ENCODE measurements at places on chromosomes 16 and 17. TPM values are rescaled to one million over a fixed set of nuclear protein-coding genes. Genes with fewer than 3 reads are reported as not detected.

DNA sequence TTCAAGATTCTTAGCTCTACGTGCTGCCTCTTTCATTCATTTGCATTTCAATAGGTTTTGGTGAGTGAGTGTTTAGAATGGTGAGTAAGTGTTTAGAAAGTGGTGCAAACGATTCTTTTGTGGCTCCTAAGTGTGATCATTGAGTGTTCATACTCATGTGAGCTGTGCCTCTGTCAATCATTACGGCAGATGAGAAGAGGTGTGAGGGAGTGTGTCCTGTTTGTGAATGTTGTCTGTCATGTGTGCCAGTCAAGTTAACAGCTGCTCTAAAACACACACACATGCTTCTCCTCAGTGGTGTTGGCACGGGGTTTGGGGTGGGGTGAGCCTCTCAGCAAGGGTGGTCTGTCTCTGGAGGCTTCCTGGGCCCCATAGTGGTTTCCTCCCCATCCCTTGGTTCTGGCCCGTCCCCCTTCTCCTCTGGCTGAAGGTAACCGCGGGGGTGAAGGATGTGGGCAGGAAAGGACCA lies 11.4 kb downstream of the MYL4 start:
- peaks cover 5% of the 10 kb centered on the region for H3K27me3 ChIP-seq
- DNase-seq = peak; percentile 20
- H3K36me3 ChIP-seq = no peaks in the 10 kb centered on the region

CFAP97D1 gene
- total RNA-seq = not detected

DNA sequence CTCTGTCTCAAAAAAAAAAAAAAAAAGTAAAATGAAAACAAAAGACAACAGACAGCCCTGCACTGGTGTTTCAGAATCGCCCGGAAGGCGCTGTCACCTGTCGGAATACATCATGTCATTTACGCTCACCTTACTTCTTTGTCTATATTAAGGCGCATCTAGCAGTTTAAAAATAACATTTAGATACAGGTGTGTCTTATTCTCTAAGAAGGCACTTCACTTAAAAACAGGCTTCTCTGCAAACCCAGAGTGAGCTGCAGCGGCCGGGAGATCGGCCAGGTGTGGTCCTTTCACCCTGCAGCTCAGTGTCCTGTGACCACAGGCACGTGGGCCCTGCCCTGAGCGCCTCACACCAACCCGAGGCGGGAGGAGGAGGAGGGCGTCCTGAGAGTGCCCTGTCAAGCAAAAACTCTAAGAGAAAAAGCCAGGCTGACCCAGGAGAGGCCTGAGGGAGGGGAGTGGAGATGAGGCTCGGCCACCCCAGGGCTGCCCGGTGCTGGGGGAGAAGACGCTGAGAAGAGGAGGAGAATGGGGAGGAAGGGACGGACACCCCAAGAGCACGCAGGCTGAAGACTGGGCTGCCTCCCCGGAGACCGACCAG lies 3.3 kb upstream of the LMF1 start:
- no peak overlapping the region for H3K27ac ChIP-seq
- DNase-seq = no peak
- H3K4me3 ChIP-seq = no peak overlapping the region
- no peaks in the 10 kb centered on the region for H3K36me3 ChIP-seq

- DNase-seq = peak; percentile 53
- H3K4me1 ChIP-seq = peaks cover 37% of the 10 kb centered on the region
- H3K27ac ChIP-seq = peak overlapping the region; percentile 73
- no peaks in the 10 kb centered on the region for H3K27me3 ChIP-seq
- H3K4me3 ChIP-seq = peak overlapping the region; percentile 87
- no peaks in the 10 kb centered on the region for H3K36me3 ChIP-seq
Observed at GRCh38 chr17:82497483-82498405, 21.8 kb upstream of the FOXK2 start.

DNA sequence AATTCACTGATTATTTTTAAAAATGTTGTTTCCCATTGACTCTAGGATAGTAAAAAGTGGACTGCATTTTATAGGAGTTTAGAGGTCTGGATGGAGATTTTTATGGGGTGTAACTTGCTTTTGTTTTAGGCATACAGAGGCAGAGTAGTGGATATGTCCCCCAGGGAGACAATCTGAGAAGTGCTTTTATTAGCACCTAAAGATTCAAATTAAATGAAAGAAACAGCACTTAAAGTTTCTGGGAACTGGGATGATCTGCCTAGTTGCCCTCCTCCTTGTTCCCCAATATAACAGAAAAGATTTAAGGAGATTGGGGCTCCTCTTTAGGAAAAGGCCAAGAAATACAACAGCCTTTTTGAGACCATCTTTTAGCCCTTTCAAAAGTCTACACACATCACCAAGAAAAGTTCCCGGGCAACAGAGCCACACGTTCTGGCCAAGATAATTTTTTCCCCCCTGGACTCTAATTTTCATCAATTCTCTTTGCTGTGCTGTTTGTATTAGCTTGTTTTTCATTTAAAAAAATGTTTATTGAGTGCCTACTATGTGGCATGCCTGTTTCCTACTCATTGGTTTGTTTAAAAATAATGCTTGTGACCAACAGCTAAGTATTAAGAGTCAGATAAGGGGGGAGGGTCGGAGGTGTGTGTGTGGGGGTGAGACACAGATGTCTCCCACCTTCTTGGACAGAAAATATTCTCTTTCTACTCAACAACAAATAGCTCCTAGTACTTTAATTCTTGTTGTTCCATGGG lies 2.5 kb upstream of the IGF2BP1 start:
- no peak overlapping the region for H3K27ac ChIP-seq
- H3K4me3 ChIP-seq = peak overlapping the region; percentile 64
- peaks cover 1% of the 10 kb centered on the region for H3K36me3 ChIP-seq
- peaks cover 32% of the 10 kb centered on the region for H3K4me1 ChIP-seq
- DNase-seq = no peak
- H3K27me3 ChIP-seq = peaks cover 83% of the 10 kb centered on the region

- H3K27me3 ChIP-seq = no peaks in the 10 kb centered on the region
- no peak overlapping the region for H3K4me3 ChIP-seq
Observed at GRCh38 chr16:56245197-56245596, 53.9 kb downstream of the GNAO1 start.

DNA sequence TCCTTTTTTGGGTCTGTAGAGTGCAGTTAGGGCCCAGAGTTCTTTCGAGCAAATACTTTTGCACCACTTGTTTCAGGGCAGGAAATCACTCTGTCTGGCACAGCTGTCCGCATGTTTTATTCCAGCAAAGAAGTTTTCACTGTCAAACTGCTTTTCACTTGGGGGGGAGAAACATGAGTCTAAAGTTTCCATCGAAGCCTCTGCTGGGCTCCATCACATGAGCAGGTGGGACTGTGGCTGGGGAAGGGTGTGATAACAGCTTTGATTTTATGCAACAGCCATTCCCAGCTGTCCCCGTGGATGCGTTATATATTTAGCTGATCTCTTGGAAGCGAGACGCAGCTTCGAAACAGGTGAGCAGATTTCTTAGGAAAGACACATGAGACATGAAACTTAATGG lies 288.6 kb downstream of the SNX29 start:
- no peak overlapping the region for H3K27ac ChIP-seq
- H3K27me3 ChIP-seq = no peaks in the 10 kb centered on the region
- no peaks in the 10 kb centered on the region for H3K36me3 ChIP-seq
- H3K4me3 ChIP-seq = no peak overlapping the region

EPN3 gene
- total RNA-seq = not detected

DNA sequence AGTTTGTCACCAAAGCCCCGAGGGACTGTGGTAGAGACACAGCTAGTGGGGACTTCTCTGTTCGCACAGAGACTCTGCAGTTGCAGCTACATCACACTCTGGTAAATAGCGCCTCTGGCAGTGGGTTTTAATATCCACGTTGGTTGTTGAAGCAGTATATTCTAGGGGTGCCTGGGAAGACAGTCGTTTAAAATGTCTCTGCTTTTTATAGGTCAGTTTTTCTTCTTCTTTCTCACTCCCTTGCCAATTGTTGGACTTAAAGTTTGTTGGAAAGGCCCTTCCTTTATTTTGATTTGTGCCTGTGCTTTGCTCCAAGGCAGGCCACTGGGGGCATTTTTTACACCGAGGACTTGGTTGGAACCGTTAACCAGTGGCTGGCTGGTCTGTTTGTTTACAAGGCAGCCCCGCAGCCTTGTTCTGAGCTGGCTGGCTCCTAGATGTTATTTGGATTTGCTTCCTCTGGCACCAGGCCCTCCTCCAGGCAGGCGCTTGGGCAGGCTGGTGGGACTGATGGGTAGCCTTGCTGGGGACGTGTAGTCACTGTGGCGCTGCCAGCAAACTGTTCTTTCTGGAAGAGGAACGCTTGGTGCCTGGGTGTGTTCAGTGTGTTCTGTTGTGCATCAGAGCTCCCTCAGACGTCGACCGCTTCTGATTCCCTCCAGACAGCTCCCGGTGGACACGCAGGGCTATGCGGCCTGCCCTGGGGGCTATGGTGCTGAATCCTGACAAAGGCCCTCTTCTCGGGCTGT lies 218.2 kb upstream of the CHMP6 start:
- no peak for DNase-seq
- H3K36me3 ChIP-seq = peaks cover 14% of the 10 kb centered on the region
- H3K27me3 ChIP-seq = no peaks in the 10 kb centered on the region
- H3K27ac ChIP-seq = no peak overlapping the region
- peak overlapping the region; percentile 86 for H3K4me3 ChIP-seq

DNA sequence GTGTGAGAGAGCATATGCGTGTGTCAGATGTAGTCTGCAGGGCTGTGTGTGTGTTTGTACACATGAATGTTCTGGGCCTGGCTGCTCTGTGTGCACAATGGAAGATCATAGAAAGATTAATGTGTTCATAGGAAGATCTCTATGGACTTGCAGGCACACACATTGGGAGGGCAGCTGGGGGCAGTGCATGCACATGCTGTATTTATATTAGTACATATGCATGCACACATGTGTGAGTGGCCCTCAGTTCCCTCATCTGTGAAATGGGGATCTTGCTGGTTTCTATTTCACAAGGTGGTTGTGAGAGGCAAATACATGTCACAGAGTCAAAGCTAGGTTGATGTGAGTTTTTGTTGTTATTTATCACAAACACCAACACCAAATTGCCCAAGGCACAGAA lies 2.1 kb downstream of the CA7 start:
- no peak overlapping the region for H3K4me3 ChIP-seq
- H3K27ac ChIP-seq = no peak overlapping the region
- H3K36me3 ChIP-seq = no peaks in the 10 kb centered on the region
- peaks cover 49% of the 10 kb centered on the region for H3K27me3 ChIP-seq
- no peak for DNase-seq

CCL8 gene
- not detected for total RNA-seq

DNA sequence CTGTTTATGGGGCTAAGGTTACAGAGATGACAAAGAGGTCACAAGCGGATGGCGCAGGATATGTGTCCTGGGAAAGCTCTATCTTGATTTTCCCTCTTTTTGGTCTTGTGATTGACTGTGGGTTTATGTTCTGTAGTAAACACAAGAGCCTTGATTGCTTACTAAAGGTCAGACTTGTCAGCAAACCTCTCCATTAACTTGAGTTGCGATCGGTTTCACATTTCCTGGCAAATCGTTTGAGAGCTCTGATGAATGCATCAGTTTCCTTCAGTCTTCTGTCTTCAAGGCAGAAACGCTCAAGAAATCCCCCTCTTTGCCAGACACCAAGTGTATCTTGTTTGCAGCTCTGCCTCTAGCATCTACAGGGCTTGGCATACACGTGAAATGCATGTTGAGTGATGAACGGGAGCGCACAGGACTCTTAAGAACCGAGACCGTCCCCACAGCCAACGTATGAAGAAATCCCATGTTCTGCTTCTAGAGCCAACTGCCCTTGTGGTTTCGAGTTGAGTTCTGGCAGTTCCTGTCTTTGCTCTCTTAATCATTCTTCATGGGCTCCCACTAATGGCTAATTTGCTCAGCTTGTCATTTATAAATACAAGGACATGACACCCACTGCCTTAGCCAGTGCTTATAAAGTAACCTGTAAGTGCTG lies 143.3 kb downstream of the PITPNC1 start:
- H3K4me1 ChIP-seq = peaks cover 40% of the 10 kb centered on the region
- no peak for DNase-seq
- no peaks in the 10 kb centered on the region for H3K27me3 ChIP-seq

SSTR5 gene
- not detected for total RNA-seq

DNA sequence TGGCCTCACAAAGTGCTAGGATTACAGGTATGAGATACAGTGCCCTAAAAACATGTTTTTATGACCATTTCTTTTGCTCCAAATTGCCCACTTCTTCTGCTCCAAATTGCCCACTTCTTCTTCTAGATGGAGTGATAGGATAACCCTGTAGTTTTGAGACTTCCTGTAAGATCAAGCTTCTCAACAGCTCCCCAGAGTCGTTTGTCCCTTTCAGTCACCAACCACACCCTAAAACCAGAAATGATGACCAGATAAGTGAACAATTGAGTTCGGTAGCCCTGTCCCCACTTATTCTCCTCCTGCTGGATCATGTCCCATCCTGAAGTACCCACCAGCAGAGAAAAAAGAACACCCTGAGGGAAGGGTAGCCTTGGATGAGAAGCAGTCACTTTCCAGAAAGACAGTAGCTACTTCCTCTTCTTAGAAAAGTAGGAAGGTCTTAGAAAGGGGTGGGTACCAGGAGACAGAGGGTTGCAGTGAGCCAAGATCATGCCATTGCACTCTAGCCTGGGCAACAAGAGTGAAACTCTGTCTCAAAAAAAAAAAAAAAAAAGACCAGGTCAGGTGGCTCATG lies 2.5 kb downstream of the ODAD4 start:
- H3K4me1 ChIP-seq = peaks cover 34% of the 10 kb centered on the region
- peaks cover 2% of the 10 kb centered on the region for H3K36me3 ChIP-seq
- DNase-seq = no peak
- H3K4me3 ChIP-seq = peak overlapping the region; percentile 16
- no peak overlapping the region for H3K27ac ChIP-seq
- no peaks in the 10 kb centered on the region for H3K27me3 ChIP-seq

ZACN gene
- total RNA-seq = 9.1 TPM
